IMR-90 (cell line): ENCODE measurements at places on chromosomes 3 and 15.

DNA sequence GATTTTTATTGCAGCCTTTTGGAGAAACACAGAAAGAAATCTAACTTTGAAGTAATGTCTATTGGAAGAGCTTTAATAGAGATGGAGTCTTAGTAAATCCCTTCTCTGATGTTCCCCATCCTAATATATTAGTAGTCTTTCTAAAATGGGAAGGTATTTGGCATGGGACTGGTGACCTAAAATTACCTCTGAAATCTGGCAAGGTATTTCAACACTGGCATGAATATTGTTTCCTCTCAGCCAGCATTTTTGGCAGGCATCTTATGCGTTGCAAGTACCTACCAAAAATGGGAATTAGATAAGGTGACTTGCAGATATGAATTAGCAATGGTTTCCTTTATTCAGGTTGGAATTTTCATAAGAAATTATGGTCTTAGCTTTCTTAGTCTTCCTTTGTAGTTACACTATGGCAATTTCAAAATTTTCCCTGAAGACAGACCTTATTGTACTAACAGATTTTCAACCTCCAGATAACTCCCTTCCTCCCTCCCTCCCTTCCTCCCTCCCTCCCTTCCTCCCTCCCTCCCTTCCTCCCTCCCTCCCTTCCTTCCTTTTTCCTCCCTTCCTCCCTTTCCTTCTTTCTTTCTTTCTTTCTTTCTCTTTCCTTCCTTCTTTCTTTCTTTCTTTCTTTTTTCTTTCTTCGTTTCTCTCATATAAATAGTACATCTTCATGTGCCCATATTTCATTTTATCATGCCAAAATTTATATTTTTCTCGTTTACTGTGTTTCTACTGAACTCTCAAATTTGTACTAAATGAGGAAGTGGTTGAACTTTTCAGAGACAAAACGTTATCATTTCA, 168.2 kb upstream of the KCNMB2 start:
- no peaks in the 10 kb centered on the region for H3K36me3 ChIP-seq
- no peak overlapping the region for H3K4me3 ChIP-seq
- H3K27me3 ChIP-seq, result no peaks in the 10 kb centered on the region
- no peak overlapping the region for H3K27ac ChIP-seq
- DNase-seq, result no peak

DNA sequence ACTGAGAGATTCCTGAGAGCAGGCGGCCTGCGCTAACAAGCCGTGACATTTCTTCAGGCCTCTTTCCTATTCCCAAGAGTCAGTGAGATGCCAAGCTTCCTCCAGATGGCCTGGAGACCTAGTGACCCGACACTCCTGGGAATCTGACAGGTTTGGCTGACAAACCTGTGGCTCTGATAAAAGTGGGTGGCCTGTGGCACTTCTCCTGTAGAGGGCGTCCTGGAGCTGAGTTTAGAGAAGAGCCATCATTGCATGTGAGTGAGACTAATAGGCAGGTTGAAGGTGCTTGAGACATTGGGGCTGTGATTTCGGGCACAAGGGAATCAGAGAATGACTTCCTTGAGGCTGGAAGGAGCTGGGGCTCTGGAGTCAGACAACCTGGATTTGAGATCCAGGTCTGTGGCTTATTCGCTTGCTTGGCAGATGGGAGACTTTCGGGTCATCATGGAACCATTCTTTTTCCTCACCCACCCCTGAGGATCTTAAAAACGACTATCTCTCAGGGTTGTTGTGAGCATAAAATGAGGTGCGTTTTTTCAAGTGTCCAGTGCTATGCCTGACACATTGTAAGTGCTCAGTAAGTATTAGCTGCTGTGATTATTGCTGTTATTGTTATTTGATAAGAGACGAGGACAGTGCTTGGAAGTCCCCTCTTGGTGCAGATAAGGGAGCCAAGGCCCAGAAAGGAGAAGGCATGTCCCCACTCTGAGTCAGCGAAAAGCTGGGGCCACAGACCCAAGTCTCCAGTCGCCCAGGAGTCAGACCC, 77.2 kb downstream of the SCN10A start:
- H3K36me3 ChIP-seq, result no peaks in the 10 kb centered on the region
- H3K4me1 ChIP-seq, result no peaks in the 10 kb centered on the region
- H3K4me3 ChIP-seq, result no peak overlapping the region
- no peak overlapping the region for H3K27ac ChIP-seq
- H3K27me3 ChIP-seq, result 0 out of 2 replicates have a peak, but pooled peaks cover 2% of the 10 kb centered on the region

DNA sequence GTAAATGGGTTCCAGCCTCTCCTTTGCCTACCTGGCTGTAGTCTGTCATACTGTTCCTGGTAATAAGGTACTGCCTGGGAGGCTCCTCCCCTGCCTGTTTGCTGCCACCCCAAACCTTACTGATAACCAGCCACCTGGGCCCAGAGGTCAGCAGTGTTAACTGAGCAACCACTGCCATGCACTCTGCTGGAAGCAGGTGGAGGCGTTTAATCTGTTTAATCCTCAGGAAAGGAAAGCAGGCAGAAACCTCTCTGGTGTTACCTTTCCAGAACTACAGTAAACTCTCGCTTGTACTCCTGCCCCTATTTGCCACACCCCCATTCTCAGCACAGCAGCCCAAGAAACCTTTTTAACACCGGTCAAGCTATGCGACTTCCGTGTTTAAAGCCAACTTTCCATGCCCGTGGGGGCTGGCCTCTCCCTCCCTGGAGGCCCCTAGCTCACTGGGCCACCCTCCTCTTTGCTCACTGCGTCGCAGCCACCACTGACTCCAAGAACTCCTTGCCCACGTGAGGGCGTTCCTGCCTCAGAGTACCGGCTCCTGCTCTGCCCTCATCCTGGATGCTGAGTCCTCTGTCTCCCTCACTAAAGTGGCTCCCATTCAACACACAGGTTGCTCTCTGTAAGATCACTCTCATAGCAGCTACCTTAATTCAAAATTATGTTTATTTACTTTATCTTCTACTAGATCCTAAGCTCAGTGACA, 8.3 kb downstream of the BDH1 start:
- no peak overlapping the region for H3K27ac ChIP-seq
- H3K36me3 ChIP-seq, result no peaks in the 10 kb centered on the region
- H3K27me3 ChIP-seq, result no peaks in the 10 kb centered on the region; the same call in 1 of the 2 replicates
- no peaks in the 10 kb centered on the region for H3K4me1 ChIP-seq

DNA sequence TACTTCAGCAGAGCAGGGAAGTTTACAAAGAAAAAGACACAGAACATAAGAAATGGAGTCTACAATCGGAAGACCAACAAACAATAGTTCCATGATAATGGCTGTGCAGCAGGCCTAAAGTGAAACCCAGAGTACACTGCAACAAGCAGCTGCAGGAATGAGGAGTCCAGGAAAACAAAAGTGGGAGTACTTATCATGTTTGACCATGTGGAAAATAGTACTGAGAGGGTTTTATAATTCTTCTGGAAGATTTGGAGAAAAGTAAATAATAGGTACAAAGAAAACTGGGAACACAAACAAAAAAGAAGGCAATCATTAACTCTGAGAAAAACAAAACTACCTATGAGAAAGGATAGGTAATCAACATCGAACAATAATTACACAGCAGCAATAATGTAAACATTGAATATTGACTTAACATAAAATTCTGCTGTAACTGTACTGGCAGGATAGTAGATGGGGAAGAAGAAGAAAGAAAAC, 87.5 kb downstream of the NEK10 start:
- no peaks in the 10 kb centered on the region for H3K36me3 ChIP-seq
- H3K27ac ChIP-seq, result no peak overlapping the region
- H3K27me3 ChIP-seq, result no peaks in the 10 kb centered on the region
- H3K4me1 ChIP-seq, result no peaks in the 10 kb centered on the region

DNA sequence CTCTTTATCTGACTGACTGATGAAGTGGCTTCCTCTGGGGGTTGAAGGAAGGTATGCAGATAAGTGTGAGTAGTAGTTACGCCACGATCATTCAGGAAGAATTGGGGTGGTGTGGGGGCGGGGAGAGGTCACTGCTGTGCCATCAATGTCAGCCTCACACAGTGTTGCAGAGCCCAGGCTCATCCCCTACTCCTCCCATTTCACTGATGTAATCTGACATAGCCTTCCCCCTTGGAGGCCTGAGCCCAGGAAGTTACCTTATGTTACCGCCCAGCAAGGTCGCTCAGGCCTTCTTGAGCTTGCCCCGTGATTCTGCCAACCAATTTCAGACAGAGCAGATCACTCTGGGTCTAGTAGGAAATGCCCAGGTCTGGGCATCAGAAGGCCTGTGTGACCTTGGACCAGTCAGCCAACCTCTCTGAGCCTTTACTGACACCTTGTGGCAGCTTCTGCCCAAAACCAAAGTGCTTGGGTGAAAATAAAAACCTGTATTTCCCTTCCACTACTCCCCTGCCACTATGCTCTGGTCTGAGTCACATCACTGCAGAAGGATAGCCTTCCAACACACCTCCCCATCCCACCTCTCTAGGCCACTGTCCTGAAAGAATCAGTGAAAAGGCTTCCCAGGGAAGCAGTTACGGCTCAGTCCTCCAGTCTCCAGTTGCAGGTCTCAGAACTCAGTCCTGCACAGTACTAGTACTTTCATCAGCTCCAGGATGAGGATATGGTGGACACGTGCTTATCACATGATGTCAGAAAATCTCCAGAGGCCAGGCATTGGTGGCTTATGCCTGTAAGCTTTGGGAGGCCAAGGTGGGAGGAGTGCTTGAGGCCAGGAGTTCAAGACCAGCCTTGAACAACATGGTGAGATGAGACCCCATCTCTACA, 28.1 kb upstream of the INSYN1 start:
- peaks cover 45% of the 10 kb centered on the region for H3K27me3 ChIP-seq
- H3K27ac ChIP-seq, result no peak overlapping the region
- no peaks in the 10 kb centered on the region for H3K4me1 ChIP-seq
- H3K4me3 ChIP-seq, result no peak overlapping the region
- no peaks in the 10 kb centered on the region for H3K36me3 ChIP-seq

DNA sequence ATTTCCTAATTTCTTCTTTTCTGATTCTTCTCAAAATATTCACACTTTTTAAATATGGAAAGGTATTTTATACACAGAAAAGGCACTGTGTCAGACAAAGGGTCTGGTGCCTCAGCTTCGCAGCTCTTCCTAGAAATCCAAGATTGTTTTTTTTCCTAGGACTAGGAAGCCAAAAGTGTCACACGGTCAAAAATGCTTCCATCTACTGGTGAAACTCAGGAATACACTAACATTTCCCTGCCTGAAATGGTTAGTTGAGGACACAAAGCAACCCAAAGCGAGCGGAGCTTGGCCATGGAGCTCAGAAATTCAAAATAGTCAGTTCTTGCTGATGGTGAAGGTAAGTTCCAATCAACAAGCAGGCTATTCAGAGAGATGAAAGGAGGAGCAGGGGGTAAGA, 426.5 kb upstream of the RASGRP1 start:
- H3K36me3 ChIP-seq, result no peaks in the 10 kb centered on the region
- peaks cover 22% of the 10 kb centered on the region for H3K4me1 ChIP-seq
- no peaks in the 10 kb centered on the region for H3K27me3 ChIP-seq
- H3K27ac ChIP-seq, result no peak overlapping the region

- no peak for DNase-seq
- no peaks in the 10 kb centered on the region for H3K36me3 ChIP-seq
- no peak overlapping the region for H3K4me3 ChIP-seq
- no peaks in the 10 kb centered on the region for H3K27me3 ChIP-seq
- H3K4me1 ChIP-seq, result no peaks in the 10 kb centered on the region
- H3K27ac ChIP-seq, result no peak overlapping the region
Measured at GRCh38 chr3:134956844-134957243, 161.8 kb downstream of the EPHB1 start.

DNA sequence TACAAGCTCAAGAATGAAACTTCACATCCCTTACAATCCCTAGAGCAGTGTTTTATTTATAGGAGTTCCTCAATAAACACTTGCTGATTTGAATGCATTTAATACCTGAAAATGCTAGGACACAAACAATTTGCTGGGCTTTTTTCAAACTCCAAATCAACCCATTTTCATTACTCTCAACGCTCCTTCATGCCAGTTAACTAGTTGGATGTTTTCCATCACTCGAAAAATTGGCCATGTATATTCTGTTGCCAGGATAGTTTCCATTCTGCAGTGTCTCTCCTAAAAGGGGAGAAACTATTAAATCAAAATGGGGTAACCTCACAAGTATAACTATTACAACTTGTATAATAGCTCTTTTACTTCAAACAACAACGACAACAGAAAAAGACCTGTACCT, 1.2 kb downstream of the GBE1 start:
- DNase-seq, result no peak
- peak overlapping the region; percentile 99; the same call in 1 of the 2 replicates for H3K27ac ChIP-seq
- H3K27me3 ChIP-seq, result no peaks in the 10 kb centered on the region

DNA sequence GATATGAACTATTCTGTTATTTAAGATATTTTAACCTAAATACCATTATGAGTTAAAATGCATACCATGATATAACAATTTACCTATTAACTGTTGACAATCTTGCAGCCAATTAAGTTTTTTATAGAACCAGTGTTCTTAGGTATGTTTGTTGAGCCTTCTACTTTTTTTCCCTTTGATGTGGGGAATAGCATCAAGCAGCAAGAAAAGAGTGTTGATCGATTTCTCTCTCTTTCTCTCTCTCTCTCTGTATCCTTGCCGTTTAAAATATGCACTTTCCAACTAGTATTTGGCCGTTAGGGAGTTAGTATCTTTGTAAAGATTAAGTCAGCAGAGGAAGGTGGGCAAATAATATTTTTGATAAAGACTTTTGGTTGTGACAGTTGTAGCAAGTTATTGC, 5.9 kb downstream of the CHD2 start:
- no peak overlapping the region for H3K27ac ChIP-seq
- H3K4me3 ChIP-seq, result no peak overlapping the region
- H3K27me3 ChIP-seq, result no peaks in the 10 kb centered on the region
- peaks cover 22% of the 10 kb centered on the region for H3K4me1 ChIP-seq
- no peak for DNase-seq

- no peak overlapping the region for H3K27ac ChIP-seq
- H3K4me3 ChIP-seq, result no peak overlapping the region
- no peak for DNase-seq
- H3K36me3 ChIP-seq, result no peaks in the 10 kb centered on the region
- H3K27me3 ChIP-seq, result no peaks in the 10 kb centered on the region
Measured at GRCh38 chr3:176275113-176275512, 922.2 kb downstream of the TBL1XR1 start.

GRCh38 chr3:128073807-128074206, 21.6 kb downstream of the SEC61A1 start:
- H3K4me1 ChIP-seq, result peaks cover 13% of the 10 kb centered on the region
- no peaks in the 10 kb centered on the region for H3K27me3 ChIP-seq
- DNase-seq, result no peak
- peaks cover 43% of the 10 kb centered on the region for H3K36me3 ChIP-seq

DNA sequence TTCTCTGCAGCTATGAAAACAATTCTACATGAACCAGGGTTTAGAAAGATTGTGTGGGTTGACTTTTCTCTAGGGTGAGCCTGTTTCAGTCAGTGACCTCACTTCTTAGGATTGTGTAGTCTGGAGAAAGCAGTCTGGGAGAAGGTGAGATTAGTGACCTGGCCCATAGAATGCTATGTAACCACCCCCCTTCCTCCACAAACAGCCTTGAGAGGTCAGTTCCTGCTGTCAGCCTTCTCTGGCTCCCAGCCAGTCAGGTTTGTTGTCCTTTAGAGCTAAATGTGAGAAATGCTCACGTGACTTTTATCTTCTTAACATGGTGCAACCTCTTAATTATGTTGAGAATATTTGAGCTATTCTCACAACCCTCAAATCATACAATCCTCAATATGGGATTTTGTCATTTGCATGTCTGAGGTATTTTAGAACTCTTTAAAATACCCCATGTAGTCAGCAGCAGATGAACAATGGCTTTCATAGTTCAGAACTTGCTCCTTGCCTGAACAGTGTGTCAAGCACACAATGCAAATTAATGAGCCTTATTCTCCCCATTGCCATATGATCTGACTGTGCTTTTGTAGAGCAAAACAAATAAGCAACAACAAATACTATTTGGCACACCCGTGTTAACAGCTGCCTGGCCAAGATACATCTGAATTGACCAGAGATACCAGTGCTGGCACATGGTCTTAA, 311.6 kb downstream of the CNTN6 start:
- H3K27me3 ChIP-seq, result no peaks in the 10 kb centered on the region
- no peak overlapping the region for H3K27ac ChIP-seq
